ENCODE measurements at places on chromosomes 3 and 15.

- DNase-seq: no peak
These were observed 10.7 kb downstream of the CHST14 start for GRCh38 chr15:40481341-40482074.

DNA sequence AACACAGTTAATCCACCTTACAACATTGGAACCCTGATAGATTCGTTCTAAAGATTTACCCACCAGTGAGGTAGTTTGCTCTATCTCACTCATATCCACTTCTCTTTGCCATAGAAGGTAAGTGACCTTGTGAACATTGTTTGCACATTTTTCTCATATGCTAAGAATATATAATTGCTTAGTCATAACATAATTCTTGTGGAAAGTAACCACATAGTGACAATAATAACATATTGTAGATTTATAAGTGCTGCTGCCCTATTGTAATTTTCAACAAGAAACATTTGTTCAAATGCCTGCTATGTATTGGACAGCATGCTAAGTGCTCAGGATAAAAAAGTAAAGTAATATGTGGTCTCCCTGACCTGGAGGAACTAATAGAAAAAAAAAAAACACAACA lies 554.2 kb upstream of the KCNMB2 start:
- no peak for DNase-seq

DNA sequence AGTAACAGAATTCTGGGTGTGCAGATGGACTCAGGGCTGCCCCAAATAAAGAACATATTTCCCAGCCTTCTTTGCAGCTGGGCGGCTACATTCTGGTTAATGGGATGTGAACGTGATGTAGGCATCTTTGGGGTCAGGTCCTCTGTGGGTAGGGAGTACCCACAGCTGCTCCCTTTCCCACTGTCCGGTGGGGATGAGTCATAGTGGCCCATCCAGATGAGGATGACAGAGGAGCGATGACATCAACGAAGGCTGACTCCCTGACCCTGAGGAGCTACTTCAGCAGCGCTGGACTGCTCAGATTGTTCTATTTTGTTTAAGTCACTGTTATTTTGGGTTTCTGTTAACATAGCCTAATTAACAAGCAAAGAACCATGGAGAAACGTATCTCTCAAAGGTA lies 38.0 kb downstream of the SRPRB start:
- no peak for DNase-seq

GRCh38 chr3:9276761-9277370 lies 27.4 kb upstream of the SRGAP3 start:
- DNase-seq: no peak

GRCh38 chr3:106130384-106131198 lies 261.8 kb upstream of the CBLB start:
- no peak for DNase-seq

DNA sequence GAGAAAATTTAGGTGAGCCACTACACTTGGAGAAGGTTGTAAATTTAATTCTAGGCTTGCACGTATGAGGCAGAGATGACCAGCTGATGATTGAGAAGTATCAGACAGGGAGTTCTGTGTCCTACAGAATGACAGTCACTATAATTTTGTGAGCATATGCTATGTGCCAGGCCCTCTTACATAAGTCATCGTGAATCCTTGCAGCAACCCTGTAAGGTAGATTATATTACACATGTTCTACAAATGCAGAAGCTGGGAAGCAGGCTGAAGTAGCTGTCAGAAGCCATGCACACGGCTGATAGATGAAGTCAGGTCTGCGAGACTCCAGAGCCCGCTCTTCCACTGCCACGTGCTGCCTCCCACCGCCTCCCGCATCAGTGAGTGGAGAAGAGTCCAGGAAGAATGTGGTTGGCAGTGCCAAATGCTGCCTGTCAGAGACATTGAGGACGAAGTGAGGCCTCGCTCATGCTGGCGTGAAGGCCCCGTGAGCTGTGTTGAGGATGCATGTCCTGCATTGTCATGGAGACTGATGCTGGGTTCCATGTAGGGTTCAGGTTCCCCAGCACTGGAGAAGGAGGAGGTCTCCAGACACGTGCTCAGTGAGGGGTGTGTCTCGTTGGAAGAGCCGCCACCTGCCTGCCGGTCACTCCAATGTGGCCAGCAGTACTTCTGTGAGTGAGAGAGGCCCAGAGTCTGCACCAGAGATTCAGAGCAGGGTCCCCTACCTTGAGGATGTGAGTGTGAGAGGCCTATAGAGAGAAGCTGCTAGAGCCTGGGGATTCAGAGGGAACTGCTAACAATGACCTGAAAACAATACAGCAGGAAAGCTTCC lies 123.3 kb upstream of the PLXNA1 start:
- DNase-seq: no peak

- no peak for DNase-seq
These were observed 30.1 kb upstream of the SLC22A13 start for GRCh38 chr3:38235466-38235865.

DNA sequence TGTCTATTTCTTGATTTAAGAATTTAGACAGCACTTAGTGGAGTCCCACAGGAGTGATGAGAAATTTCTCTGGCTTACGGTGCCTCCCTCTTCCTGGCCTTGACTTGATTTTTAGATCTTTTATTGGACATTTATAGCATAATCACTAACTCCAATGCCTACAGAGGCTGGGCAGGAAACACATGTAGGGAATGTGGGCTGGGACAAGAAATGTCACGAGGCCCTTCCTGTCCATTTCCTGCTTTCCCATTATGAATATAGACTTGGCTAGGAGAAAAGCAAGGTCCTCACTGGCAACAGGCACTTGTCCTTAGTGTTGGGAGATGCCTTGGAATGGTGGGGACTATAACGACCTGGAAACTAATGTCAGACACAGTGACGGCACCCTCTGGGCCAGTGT lies 100.3 kb downstream of the MYLK start:
- DNase-seq: no peak

DNA sequence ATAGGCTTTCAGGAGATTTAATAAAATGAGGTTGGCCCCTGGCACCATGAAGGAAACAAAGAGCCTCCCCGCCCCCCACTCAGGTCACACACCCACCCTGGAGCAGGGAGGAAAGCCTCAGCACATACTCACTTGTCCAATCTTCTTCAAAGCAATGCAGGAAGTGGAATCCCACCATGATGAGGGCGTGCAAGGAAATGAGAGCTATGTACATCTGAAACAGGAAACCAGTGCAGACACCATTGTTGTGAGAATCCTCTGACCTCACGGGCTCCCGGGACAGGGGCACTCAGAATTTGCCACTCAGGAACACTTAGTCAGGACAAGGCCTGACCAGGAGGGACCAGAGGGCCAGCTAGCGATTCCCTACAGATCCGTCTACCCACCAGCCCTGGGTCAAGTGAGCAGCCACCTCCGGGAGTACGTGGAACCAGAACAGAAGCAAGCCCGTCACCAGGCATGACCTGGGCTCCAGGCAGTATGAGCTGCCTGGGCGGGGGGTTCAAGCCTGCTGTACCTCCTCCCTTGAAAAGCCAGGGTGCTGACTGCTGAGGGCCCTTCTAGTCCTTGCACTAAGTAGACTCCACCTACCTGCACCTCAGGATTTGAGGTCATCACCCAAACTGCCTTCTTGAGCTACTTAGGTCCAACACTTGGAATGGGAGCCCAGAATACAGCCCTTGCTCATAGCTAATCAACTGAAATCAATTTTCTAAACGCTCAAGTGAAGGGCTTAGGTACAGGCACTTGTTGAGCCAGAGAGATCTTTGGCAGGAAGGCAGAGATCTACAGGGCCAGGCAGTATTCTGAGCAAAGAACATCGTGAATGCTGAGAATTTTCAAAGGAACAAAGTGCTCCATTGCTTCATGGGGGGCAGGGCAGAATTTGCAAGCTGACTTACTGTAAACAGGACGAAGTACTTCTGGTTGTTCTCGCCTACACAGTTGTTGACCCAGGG lies 42.7 kb downstream of the ZDHHC3 start:
- no peak for DNase-seq

DNA sequence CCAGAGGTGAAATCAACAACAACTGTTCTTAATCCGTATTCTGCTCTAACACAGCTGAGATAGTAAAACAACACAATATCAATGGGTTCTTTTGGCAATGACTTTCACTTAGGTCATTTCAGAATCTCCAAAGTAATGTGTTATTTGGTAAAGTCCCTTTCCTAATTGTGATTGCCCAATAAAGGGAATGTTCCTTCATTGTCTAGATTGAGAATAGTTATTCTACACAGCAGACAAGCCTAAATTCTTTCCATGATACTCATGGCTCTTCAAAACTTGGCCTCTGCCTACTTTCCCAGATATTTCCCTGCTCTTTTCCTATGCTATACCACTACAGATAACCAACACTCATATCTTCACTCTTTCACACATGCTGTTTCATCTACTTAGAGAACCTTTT lies 219.8 kb downstream of the FMN1 start:
- no peak for DNase-seq

DNA sequence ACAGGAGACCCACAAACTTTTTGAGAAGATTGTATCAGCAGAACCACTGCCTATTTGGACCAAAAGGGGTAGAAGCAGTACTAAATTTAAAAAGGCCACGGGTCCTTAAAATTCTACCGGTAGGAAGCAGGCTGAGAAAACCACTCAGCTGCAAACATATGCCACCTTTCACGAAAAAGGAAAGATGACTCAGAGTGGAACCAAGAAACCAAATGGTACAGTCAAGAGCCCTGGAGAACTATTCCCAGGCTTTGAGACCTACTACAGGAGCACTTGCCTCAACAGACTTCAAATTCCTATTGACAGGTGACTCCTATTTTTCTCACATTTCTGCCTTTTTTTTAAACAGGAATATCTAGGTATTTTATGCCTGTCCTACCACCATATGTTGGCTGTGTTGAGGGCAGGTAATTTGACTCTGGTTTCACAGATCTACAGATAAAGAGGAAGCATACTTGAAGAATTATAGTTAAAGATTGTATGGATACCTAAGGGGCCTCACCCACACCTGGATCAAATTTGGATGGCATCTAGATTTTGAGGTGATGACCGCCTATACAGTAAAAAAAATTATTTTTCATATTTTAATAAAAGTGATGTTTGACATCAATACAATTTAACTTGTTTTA lies 10.1 kb downstream of the GOLIM4 start:
- DNase-seq: no peak

- no peak for DNase-seq
These were observed 42.1 kb downstream of the ZNF654 start for GRCh38 chr3:88101142-88101541.

DNA sequence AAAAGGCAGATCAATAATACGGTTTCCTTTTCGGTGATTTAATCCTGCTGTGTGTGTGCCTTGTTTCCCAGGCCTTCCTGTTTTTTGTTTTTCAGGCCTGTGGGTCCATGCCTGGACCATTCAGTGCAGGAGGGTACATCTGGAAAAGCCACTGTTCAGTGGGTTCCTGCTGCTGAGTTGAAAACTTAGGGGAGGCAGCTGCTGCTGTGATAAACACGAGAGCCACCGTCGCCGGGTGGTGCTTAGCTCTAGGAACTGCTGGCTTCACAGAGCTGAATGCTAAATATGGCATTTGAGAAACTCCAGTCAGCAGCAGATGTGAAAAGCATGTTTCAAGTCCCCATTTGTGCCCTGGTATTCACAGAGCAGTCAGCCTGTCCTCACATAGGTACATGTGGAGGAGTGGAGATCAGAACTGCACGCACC lies 44.0 kb downstream of the SYNM start:
- DNase-seq: no peak

DNA sequence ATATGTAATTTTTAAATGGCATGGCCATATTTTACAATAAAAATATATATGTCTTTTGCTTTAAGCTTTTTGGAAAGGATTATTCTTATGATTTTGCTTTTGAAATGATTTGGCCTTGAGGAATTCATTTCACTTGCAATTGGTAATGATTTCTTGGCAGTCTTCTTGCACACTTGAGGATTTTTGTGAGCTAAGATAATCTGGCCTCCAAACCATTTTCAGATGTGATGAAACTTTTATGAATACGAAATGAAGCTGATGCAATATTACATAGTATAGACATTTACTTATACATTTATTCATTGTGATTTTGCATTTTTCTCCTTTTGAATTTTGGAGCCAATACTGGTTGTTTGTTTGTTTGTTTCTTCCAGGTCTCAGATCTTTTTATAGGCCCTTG lies 6.4 kb upstream of the SH2D7 start:
- DNase-seq: no peak

DNA sequence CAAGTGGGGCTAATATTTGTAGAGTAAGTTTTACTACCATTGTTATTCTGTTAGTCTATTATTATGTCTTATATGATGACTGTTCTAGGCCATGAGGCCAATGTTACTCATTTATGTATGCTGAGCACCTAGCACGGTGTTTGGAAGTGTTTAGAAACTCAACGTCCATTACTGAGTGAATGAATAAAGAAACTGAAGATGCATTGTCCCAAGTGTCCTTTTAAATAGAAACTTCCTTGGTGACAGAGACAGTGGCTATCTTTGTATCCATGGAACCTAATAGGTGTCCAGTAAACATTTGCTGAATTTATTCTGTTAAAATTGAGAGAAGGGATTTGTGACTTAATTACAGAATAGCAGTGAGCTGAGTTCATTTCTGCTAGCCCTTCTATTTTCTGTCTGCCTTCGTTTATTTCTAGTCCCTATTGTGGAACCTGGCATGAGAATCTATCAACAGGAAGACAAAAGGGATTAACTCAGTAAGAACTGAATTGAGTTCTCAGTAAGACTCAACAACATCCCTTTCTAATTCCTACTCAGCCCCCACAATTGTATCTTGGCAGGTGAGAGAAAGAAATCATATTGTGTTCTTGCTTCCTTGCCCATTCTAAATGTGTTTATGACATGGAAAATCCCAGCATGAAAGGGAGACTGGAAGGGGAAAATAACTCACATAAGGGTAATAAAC lies 246.6 kb upstream of the LRRC3B start:
- no peak for DNase-seq

DNA sequence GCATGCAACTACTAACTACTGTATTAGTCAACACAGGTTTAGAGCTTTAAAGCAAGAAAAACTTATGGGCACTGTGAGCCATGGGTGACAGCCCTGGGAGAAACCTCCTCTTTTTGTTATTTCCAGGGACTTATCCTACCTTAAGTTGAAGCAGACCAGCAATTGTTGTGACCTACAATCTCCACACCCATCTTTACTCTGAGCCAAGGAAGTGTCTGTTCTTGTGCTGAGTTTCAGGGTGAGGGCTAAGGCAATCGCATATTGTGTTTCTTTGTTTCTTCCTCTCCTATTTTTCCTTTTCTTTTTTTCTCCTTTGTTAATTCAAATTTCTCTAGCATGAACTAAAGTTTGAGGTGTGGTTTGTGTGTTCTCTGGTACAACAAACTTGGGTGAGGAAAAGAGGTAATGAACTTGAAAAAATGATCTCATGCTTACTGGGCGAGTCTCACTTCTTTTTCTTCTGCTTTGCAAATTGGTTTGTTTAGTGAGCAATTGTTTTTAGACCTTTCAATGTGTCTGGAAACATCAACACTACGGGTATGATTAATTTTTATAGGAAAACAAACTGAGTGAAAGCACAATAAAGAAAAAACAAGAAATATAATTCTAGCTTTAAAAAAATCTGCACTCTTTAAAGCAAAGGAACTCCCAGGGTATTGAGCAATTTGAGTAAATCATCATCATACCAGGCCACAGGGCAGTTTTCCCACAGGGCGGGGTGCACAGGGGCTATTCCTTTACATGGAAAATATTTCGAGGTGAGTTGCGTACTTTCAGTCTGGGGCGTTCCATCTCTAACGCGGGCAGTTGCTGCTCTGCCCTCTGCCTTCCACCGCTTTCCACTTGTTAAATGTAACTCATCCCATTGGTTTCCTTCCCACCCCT lies 2.7 kb downstream of the UPK1B start:
- no peak for DNase-seq

Data from stimulated activated effector memory CD8-positive, alpha-beta T cell treated with anti-CD3 and anti-CD28 coated beads, Interleukin-12 subunit alpha, Interleukin-12 subunit beta, amount 100 ng/mL, for 72 hours (primary cell).